ENCODE measurements at places on chromosomes 7 and 10.

- DNase-seq = no peak
Measured at GRCh38 chr7:107170051-107170915, 1.5 kb downstream of the HBP1 start.

GRCh38 chr7:107951172-107951787, 51.7 kb downstream of the LAMB1 start:
- no peak for DNase-seq

GRCh38 chr7:89549768-89550167, 604.5 kb upstream of the STEAP1 start:
- no peak for DNase-seq

DNA sequence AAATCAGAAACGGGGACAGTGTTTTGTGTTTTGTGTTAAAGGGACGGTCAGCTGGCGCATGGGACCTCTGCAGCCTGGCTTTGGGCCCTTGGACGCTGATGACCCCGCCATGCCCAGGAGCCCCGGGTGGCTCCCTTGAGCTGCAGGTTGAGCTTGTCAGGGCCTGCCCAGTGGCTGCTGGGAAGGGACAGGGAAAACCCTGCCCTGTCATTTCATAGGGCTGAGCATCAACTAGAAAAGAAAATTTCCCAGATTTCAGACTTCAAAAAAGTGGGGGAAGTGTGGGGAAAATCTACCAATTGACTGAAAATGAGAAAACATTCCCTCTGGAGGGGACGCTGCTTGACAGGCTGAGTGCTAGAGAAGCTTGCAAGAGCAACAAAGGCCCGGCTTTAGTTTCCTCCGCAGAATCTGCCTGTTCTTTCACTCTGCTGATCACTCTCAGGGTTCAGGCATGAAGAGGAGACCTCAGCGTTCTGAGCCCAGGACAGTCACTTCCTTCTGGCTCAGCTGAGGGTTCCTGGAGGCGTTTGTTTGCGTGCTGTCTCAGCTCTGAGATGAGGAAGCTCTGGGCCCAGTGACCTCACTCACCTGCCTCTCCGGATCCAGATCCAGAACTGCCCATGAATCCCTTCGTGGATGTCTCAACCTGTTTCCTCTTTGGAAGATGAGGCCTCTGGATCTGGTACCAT, 18.6 kb upstream of the DNAJB6 start:
- no peak for DNase-seq

- DNase-seq = no peak
Measured at GRCh38 chr10:93443481-93443880, 38.7 kb downstream of the MYOF start.

DNA sequence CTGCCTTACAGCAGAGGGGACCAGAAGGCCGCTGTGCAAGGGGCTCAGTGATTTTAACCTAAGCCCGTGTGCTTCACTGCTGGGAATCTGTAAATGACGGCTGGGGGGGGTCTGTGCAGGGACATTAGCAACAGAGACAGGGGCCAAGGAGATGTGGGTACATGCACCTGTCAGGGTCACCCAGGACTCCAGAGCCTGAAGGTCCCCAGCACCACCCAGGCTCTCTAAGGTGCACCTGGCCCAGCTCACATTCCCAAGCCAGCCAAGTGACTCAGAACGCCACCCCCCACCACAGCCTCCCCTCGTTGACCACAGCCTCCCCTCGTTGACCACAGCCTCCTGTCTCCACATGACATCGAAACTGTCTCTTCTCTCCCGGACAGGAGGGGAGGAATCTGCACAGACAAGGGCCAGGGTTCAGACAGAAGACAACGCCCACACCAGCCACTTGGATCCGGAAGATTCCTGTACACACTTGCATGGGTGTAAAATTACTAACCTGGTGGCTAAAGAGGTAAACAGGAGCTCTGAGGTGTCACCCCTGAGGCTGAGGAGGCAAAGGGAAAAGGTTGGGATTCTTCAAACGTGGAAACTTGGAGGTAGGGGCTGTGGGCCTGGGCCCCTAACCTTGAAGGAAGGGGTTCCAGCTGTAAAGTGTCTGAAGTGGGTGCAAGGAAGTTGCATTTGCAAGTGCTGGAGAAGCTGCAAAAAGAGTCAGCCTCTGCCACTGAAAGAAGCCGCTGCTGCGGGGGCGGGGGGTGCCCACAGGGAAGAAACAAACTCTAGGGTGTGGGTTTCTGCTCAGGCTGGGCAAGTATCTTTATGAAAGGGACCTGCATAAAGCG, 27.0 kb downstream of the CALML3 start:
- no peak for DNase-seq

DNA sequence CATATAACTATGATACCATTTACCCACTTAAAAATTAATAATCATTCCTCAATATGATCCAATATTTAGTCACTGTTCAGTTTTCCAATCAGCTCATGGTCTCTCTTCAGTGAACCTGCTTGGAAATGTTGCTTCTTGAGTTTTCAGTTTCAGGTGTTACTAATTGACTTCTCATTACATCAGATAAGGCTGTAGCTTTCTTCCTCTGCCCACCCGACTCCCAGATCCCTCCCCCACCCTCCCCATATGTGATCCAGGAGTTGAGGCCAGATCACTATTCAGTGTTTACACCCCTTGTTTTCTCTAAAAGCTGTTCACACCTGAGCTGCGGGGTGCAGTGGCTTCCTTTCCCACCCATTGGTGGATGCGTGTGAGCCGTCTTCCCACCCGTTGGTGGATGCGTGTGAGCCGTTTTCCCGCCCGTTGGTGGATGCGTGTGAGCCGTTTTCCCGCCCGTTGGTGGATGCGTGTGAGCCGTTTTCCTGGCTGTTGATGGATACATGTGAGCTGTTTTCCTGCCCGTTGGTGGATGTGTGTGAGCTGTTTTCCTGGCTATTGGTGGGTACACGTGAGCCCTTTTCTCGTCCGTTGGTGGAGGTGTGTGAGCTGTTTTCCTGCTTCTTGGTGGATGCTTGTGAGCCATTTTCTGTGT, 3.2 kb upstream of the MTG1 start:
- DNase-seq = no peak

GRCh38 chr10:126857178-126857806, 47.9 kb upstream of the DOCK1 start:
- DNase-seq = no peak

- no peak for DNase-seq
Measured at GRCh38 chr7:131522325-131522930, 34.0 kb downstream of the PODXL start.

DNA sequence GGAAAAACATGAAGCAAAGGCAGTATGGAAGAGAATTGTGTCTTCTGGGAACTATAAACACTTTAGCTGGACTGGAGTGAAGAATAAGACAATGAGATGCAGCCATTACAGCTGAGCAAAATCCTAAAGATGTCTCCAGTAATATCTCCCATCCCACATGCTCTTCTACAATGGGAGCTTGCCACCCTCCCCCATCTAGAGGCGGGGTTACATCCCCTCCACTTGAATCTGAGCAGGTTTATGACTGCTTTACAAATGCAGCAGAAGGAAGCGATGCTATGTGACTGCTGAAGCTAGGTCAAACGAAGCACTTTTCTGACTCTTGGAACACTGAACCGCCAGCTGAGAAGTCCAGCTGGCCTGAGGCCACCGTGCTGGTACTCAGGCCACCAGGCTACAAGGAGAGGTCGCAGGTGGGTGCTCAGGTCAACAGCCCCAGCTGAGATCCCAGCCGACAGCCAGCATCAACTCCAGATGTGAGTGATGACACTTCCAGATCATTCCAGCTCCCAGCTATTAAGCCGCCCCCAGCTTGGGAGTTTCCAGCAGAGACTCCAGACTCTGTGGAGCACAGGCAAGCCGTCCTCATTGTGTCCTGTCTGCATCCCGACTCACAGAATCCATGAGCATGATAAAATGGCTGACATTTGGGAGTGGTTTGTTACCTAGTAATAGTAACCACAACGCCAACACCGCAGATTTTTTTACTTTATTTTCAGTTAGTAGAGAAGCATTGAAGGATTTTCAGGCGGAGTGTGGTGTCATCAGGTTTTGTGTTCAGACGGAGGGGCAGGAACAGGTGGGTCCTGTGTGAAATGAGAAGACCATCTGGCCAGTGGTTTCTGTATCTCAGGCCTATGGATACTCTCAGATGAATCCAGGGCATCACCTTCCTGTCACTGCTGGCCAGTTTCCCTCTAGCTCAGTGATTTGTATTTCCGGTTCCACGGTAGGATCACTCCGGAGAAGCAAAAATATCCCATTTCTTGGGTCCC, 89.3 kb downstream of the NPY start:
- DNase-seq = no peak

DNA sequence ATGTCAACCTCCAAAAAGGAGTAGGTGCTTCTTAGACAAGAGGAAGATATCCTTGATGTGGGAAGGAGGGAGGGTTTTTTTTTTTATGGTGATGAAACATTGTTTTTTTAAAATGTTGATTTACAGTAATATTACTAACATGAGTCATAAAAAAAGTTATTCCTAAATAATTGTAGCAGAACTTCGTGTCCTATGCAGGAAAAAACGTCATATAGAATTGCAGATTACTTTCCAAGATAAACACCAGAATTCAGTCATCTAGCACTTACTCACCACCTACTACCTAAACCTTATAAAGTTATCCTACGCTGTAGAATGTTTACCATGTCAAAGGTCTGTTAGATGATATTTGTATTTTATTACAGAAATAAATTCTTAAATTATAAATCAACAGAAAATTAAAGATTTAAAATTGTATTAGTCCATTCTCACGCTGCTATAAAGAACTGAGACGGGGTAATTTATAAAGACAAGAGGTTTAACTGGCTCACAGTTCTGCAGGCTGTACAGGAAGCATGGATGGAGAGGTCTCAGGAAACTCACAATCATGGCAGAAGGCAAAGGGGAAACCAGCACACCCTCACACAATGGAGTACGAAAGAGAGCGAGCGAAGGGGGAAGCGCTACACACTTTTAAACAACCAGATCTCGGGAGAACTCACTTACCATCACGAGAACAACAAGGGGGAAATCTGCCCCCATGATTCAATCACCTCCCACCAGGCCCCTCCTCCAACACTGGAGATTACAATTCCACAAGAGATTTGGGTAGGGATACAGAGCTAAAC, 105.2 kb upstream of the NEBL start:
- DNase-seq = no peak

GRCh38 chr7:44969701-44970522, 8.9 kb downstream of the MYO1G start:
- DNase-seq = no peak

DNA sequence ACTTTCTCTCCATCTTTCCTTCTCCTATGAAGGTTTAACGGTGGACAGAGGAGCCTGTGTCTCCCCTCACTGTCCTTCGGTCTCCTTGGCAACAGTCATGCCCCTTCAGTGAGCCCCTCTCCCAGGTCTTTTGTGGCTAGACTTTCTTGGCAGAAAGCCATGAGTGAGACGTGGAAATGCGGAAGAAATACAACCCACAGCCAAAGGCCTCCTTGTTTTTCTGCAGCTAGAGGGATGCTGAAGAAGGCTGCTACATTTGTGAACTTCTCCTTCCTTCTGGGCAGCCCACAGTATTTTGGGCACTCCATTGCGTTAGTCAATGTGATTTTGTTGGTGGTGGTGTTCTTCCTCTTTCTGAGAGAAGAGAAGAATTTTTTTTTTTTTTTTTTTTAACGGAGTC, 333.7 kb upstream of the PODXL start:
- no peak for DNase-seq

- DNase-seq = no peak
Measured at GRCh38 chr7:30369879-30370278, 85.5 kb downstream of the ZNRF2 start.

DNA sequence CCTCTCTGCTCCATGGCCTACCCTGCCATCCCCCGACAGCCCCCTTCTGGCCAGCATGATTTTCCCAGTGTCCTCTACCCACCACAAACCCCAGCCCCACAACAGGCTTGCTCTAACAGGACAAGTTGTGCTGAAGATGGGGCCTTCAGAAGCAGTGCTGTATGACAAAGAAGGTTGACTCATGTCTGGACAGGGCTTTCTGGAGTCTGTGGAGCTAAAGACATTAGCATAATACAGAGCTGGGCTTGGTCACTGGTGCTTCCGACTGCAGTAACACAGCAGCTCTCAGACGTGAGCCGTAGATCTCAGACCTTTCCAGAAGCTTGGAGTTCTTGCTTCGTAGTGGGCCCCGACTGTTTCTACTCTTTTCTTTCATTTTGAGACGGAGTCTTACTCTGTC, 100.5 kb downstream of the GTF2IRD1 start:
- no peak for DNase-seq

- no peak for DNase-seq
Measured at GRCh38 chr7:98387544-98388226, 13.2 kb downstream of the BAIAP2L1 start.

DNA sequence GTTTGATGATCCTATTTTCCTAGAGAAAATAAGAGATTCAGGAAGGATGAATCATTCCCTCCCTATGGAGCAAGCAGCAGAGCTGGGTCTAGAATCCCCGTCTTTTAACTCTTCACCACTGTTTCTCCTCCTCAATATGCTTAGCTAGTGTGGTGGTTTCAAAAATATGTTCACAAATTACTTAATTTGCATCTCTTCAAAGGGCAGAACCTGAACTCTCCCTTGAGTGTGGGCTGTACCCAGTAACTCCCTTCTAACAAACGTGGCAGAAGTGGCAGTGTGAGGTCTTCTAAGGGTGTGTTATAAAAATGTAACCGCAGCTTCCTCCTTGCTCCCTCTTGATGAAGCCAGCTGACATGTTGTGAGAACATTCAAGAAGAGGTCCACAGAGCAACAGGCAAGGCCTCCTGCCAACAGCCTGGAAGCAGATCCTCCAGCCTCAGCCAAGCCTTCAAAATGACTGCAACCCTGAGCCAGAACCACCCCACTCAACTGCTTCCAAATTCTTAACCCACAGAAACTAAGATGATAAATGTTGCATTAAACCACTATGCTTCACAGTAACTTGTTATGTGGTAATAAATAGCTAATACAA, 36.6 kb downstream of the SRPK2 start:
- DNase-seq = peak; percentile 47

DNA sequence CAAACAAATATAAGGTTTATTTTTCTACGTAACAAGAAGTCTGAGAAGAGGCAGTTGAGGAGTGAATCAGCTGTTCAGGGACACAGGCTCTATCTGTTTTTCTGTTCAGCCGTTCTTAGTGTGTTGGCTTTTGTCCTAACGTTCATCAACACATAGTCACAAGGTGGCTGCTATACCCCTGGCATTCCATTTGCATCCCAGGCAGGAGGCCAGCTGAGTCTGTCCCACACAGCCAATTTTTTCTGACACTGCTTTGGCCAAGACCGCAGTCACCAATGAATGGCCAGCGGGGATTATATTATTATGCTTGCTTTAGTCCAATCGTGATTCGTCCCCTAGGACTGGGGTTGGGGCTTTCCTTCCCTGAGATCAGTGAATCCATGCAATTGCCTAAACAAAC, 143.4 kb upstream of the CHST15 start:
- DNase-seq = no peak

DNA sequence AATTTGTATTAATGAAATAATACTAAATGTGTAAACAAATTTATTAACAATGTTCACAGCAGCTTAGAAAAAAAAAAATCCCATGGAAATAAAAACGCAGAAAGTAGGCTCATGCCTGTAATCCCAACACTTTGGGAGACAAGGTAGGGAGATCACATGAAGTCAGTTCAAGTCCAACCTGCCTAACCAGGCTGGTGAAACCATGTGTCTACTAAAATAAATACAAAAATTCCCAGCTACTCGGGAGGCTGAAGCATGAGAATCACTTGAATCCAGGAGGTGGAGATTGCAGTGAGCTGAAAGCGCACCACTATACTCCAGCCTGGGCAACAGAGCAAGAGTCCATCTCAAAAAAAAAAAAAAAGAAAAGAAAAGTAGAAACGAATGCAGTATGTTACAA, 36.2 kb downstream of the LARP4B start:
- DNase-seq = no peak

- peak; percentile 3 for DNase-seq
Measured at GRCh38 chr7:115911465-115911864, 119.1 kb downstream of the TFEC start.
